SJCRH30 (cell line): ENCODE measurements at places on chromosomes 5 and 9. TPM values are rescaled to one million over a fixed set of nuclear protein-coding genes. Genes with fewer than 3 reads are reported as not detected.

DNA sequence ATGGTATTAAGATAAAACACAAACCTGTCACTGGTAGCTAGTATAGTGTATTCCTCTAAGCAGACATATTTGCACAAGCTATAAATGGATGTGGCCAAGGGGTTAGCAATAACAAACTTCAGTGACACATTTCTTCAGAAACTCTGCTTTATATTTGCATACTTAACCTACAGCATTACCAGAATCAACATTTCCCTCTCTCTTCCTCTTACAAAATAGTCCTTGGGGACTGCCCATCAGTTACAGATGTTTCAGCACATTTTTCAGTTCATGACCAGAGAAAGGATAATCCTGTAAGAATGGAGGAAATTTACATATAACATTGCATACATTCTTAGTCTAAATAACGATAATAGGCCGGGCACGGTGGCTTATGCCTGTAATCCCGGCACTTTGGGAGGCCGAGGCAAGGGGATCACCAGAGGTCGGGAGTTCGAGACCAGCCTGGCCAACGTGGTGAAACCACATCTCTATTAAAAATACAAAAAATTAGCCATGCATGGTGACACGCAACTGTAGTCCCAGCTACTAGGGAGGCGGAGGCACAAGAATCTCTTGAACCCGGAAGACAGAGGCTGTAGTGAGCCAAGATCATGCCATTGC is 25.3 kb upstream of the SLC1A1 start:
- no peak overlapping the region for H3K4me3 ChIP-seq
- DNase-seq: no peak
- no peaks in the 10 kb centered on the region for H3K36me3 ChIP-seq
- H3K27ac ChIP-seq: no peak overlapping the region

DNA sequence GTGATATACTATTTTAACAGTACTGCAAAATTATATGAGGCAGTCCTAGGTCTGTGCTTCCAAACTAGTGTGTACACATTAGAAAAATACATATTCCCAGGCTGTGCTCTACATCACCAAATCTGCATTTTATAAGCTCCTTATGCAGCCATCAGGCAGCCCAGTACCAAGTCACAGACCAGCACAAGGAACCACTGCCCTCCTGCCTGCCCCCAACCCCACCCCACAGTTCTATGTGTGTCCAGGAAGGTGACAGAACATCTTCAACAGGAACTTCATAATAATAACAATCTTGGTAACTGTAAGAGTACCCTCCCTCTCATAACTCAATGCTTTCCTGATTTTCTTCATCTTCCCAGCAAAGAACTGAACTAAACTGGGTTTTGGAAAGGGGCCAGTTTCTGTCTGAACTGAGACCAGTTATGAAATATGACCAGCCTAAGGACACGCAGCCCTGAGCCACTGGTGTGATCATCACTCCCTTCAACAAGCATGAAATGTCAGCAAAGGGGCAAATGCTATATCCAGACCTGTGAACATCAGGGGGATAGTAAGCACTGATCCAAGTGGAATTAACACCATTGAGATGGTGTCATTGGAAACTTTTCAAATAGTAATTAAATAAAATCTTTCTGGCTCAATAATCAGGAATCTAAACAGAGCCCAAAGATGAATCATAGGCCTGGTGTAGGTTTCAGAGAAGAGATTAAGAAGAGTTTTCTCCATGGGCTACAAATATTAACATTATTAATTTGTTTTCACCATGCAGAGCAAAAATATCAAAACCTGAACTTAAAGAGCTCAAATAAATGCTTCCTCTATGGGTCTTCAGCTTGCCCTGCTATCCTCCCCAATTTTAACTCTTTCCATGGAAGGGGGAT is 82.1 kb downstream of the DPYSL3 start:
- no peak overlapping the region for H3K27ac ChIP-seq
- DNase-seq: peak; percentile 63
- peaks cover 30% of the 10 kb centered on the region for H3K4me1 ChIP-seq
- no peaks in the 10 kb centered on the region for H3K36me3 ChIP-seq
- H3K27me3 ChIP-seq: no peaks in the 10 kb centered on the region

DNA sequence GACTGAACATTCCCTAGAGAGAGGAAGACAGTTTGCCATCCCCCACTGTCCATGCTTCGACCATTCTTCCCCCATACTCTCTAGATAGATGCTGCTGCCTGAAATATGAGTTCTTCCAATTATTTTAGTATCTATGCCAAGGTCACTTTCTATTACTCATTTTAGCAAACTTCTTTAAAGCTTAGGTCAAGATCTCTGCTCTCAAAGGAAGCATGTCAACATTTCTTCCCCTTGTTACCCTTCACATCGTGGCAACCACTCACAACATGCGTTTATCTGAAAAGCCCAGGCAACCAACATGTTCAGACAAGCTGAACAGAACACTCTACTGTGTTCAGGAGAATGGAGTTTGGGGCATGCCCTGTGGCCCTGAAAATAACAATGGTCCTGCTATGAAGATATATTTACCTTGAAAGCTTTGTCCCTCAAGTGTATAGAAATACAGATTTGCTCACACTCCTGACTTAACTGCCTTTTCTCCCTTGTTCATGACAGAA is 138.4 kb upstream of the KIF2A start:
- no peaks in the 10 kb centered on the region for H3K4me1 ChIP-seq
- H3K4me3 ChIP-seq: no peak overlapping the region
- DNase-seq: no peak
- 0 out of 2 replicates have a peak, but pooled peaks cover 2% of the 10 kb centered on the region for H3K27me3 ChIP-seq

DNA sequence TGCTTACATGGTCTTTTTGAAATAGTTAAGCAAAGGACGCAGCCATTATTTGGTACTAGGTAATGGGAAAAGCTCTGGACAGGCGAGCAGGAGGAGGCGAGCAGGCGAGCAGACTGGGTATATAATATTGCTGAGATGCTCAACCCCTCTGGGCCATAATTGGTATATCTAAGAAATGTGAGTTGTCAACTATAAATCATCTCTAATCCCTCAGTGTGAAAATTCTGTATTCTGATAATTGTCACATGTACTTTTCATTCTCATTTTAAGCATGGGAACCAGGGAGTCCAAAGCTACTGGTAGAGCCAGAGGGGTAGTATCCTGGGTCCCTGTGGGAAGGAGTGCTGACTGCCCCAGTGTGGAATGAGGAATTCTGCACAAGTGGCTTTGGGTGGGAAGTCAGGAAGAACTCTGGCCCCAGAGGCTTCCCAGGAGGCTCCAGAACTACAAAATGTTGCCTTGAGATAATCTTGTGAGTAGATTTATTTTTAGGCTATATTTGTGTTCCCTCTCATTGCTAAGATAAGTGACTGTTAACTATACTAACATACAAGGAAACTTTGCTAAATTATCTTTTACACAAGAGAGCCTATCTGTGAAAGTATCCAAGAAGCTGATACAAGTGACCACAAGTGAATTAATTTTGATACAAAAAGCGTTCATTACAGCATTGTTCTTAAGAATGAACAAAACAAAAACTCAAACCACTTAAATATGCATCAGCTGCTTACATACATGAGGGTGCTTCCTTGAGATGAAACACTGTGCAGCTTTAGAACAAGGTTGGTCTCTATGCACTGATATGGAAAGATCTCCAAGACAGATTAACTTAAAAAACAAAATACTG is 70.5 kb upstream of the TNFAIP8 start:
- H3K36me3 ChIP-seq: no peaks in the 10 kb centered on the region
- no peaks in the 10 kb centered on the region for H3K27me3 ChIP-seq
- no peak overlapping the region for H3K4me3 ChIP-seq
- H3K27ac ChIP-seq: no peak overlapping the region
- peaks cover 46% of the 10 kb centered on the region for H3K4me1 ChIP-seq

Gene EPB41L4B
- total RNA-seq: 1.7 and 1.8 TPM in 2 replicates

Gene DBH
- total RNA-seq: 2.2 and 2.5 TPM in 2 replicates

Gene ZFP62
- 31.5 and 43.1 TPM in 2 replicates for total RNA-seq

Gene PCDHB16
- 5.6 and 6.8 TPM in 2 replicates for total RNA-seq
